ENCODE measurements at places on chromosomes 2 and 18. TPM values are rescaled to one million over a fixed set of nuclear protein-coding genes. Genes with fewer than 3 reads are reported as not detected.

MARCO gene
- not detected for total RNA-seq

ANKRD53 gene
- 0.93 TPM for total RNA-seq

CROCC2 gene
- total RNA-seq = not detected

AGFG1 gene
- total RNA-seq = 68.6 TPM

DNAJC5G gene
- not detected for total RNA-seq

SLC4A3 gene
- total RNA-seq = 10.2 TPM

CPO gene
- not detected for total RNA-seq

SULT1C4 gene
- total RNA-seq = not detected

TEX44 gene
- total RNA-seq = not detected

Data from HFFc6 (cell line).